ENCODE measurements at places on chromosomes 5 and 9.

DNA sequence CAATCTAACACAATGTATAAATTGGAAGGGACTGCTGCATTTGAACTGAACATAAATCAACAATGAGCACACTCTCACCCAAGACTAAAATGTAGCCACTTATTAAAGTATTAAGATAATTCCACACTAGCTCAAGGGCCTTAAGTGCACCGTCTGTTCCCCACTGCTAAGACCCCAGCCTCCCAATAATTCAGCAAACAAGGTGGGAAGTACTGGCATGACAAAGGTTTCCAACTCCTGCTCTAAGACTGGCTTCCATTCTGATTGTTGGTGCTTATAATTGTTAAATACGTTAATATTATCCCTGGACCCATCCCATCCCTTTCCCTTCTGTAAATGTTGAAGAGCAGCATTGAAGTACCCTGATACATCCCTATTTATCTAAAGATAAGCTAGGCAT, 636.7 kb downstream of the NR2F1-AS1 start:
- no peak for DNase-seq

DNA sequence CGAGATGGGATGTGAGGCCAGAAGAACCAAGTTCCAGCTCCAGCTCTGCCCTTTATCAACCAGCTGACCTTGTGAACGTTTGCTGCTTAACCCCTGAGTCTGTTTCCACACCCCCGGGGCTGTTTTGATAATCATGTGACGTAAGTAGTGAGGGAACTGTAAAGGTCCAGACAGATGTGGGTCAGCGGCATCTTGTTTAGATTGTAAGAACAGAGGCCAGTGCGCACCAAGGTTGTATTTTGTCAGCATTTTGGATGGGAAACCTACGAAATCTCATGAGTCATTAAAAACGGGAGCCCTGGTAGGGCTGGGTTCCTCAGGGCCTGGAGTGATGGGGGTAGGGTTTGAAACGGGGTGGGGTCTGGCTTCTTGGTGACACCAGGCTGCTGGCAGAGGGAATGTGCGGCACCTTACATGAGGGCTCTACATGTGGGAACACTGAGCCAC, 13.8 kb upstream of the COL15A1 start:
- DNase-seq: no peak

DNA sequence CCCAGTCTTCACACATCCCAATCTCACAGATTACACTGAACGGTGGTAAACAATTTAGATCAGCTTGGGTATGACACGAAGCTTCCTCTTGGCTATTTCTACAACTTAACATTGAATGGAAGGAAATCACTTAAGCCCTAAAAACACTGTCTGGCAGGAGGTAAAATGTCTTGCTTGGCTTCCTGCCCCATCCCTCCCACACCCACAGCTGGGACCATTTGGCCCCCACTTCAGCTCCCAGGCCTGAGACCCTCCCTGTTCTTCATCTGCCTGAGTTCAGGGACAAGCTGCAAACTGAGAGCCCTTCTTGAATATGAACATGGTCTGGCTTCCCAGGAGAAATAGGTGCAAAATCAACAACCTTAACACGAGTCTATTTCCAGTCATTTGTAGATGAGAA, 3.4 kb upstream of the COL15A1 start:
- DNase-seq: no peak

DNA sequence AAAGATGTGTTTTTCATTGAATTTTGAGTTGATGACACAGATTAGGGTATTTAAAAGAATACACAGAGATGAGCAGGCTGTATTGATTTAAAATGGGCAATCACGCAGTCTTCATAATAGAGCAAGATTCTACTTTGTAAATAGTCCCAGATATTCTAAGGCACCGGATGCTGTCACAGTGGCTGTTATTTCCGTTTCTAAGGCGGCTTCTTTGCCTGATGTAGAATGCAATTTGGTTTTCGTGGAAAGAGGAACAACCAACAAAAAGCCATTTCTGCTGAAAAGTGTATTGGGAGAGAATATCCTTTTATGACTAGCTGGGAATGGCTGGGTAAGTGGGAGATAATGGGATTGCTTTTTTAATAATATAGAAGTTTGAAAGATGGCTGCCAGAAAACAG, 17.5 kb downstream of the PRKACG start:
- DNase-seq: no peak

- peak; percentile 1 for DNase-seq
These were observed 199.0 kb downstream of the DNAH5 start for GRCh38 chr5:13745508-13745907.

- no peak for DNase-seq
These were observed 34.1 kb downstream of the COL15A1 start for GRCh38 chr9:98977813-98978212.

- DNase-seq: no peak
These were observed 160.9 kb upstream of the POU5F2 start for GRCh38 chr5:93902288-93902687.

GRCh38 chr9:5073701-5074100, 88.6 kb downstream of the JAK2 start:
- no peak for DNase-seq

GRCh38 chr5:174354571-174354970, 309.1 kb downstream of the NSG2 start:
- DNase-seq: no peak

DNA sequence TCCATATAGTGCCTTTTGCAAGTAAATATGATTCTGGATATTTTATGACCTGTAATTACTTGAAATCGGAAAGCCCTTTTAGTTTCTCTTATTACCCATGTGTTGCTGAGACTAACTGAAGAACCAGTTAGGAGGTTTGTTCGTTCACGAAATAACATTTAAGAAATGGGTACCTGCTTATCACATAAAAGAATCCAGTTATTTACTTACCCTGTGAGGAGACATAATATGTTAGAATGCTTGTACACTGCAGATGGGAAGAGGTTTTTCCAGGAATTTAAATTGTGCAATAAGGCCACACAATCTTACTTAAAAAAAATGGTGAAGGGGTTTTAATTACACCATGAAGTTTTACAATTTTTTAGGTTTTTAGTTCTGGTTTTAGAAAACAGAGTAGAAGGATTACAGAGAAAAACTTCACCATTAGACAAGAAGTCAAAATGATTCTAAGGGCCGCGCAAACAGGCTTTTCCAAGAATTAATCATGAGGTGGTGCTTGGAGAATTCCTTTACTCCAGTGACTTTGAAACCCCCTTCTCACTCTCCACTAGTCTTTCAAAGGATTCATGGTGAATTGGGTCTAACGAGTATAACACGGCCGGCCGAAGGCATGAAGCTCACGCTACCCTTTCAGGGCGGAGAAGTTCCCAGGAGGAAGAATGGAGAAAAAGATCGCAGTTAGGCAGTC, 1.1 kb upstream of the PTGER4 start:
- DNase-seq: no peak

GRCh38 chr5:142056816-142057696, 44.2 kb upstream of the GNPDA1 start:
- no peak for DNase-seq

DNA sequence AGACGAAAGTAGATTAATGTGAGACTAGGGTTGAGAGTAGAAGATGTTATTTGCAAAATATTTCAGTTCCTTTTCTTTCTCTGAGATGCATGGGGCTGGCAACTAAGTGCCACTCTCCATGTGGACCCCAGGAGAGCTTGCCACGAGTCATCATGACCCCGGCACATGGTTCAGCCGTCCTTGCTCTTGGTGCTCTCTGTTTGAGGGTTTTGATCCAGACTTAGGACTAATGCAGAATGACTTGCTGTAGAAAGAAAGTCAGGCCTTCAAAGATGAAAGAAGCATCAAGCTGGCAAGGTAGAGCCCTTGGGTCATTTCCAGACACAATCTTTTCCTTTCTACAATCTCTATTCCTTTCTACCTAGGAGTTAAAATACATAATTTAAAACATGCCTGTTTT, 84.7 kb downstream of the RASGRF2 start:
- no peak for DNase-seq

DNA sequence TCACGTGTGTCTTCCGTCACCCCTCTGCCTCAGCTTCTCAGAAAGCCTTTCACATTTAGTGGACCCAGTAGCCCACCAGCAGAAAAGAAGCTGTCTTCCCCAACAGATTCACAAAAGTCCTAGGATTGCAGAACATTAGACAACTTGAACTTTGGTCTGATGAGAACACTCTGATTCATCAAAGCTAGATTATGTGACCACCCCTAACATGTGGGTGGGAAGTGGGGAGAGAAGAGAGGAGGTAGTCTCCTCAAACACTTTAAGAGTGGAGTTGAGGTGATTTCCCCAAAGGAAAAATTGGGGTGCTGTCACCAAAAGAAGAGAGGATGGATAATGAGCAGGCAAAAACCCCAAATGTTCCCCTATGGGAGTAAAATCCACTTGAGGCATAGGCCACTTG, 41.4 kb upstream of the SMIM23 start:
- no peak for DNase-seq

All from RKO (cell line).